Lung (tissue), 17 donors: ENCODE measurements at places on chromosomes 11 and 22. TPM values are rescaled to one million over a fixed set of nuclear protein-coding genes. Genes with fewer than 3 reads are reported as not detected.

DNA sequence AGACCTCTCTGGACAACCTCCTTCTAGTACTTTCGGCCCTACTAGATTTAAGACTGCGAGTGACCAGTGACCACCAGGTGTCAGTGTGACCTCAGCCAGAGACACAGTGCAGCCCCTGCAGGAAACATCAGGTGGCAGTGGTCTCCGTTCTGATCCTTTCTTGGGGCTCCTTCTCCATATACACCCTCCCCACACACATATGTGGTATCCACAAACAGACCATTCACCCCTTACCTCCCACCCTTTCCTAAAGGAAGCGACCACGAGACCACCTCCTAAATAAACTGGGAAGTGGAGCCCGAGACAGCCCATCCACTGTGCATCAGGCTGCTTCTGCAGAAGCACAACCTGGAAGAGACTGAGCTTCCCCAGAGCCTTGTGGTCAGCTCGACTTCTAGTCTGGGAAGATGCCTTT is 38.5 kb upstream of the CYP2D6 start:
- no peak overlapping the region for H3K27ac ChIP-seq
- no peak overlapping the region for H3K4me3 ChIP-seq
- no peaks in the 10 kb centered on the region for H3K4me1 ChIP-seq
- no peaks in the 10 kb centered on the region for H3K27me3 ChIP-seq

GRCh38 chr11:47373876-47374719 is 4.2 kb downstream of the SPI1 start:
- peak overlapping the region; percentile 26 for H3K27ac ChIP-seq
- no peak overlapping the region for H3K4me3 ChIP-seq
- H3K27me3 ChIP-seq: no peaks in the 10 kb centered on the region
- peak; percentile 77 for DNase-seq

DNA sequence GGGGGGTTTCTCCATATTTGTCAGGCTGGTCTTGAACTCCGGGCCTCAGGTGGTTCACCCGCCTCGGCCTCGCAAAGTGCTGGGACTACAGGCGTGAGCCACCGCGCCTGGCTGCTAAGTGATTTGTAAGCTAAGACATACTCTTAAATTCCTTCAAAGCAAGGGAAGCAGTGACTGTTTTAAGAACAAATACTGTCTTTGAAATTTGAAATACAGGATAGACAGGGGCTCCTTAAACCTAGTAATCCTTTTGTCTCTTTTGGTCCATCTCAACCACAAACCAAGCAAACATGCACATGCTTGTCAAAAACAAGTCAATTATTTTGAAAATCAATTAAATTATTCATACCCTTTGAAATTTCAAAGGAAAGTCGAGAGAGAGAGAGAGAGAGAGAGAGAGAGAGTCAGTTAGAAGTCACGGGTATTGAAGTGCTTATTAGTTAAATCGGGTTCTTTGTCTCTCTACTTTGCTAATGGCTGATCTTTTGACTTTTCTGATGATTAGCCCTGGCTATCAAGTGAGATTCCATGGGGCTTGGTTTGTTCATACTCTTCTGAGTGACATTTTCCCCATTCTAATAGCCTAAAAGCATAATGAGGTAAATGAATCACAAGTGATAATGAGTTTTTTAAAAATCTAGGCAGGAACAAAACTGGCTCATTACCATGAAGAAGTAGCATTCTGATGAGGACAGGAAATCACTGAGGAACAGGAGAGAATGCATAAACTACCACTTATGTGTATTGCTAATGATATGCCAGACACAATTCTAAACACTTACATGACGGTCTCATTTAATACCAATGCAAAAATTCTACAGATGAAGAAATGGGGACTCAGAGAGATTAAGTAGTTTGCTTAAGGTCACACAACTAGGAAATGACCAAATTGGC is 48.0 kb downstream of the MCHR1 start:
- no peak overlapping the region for H3K27ac ChIP-seq
- DNase-seq: no peak
- no peaks in the 10 kb centered on the region for H3K36me3 ChIP-seq
- H3K4me1 ChIP-seq: peaks cover 2% of the 10 kb centered on the region

GRCh38 chr11:15697437-15698236 is 582.9 kb downstream of the INSC start:
- DNase-seq: no peak
- no peaks in the 10 kb centered on the region for H3K27me3 ChIP-seq
- H3K4me3 ChIP-seq: no peak overlapping the region
- no peak overlapping the region for H3K27ac ChIP-seq
- no peaks in the 10 kb centered on the region for H3K4me1 ChIP-seq
- no peaks in the 10 kb centered on the region for H3K36me3 ChIP-seq

- no peak overlapping the region for H3K27ac ChIP-seq
- peaks cover 2% of the 10 kb centered on the region for H3K36me3 ChIP-seq
- no peaks in the 10 kb centered on the region for H3K27me3 ChIP-seq
Measured at GRCh38 chr11:44207292-44207691, 102.6 kb downstream of the ALX4 start.

- H3K4me3 ChIP-seq: no peak overlapping the region
- H3K4me1 ChIP-seq: peaks cover 17% of the 10 kb centered on the region
- no peaks in the 10 kb centered on the region for H3K27me3 ChIP-seq
- no peak overlapping the region for H3K27ac ChIP-seq
- no peaks in the 10 kb centered on the region for H3K36me3 ChIP-seq
Measured at GRCh38 chr11:12148882-12149281, 38.5 kb downstream of the MICAL2 start.

DNA sequence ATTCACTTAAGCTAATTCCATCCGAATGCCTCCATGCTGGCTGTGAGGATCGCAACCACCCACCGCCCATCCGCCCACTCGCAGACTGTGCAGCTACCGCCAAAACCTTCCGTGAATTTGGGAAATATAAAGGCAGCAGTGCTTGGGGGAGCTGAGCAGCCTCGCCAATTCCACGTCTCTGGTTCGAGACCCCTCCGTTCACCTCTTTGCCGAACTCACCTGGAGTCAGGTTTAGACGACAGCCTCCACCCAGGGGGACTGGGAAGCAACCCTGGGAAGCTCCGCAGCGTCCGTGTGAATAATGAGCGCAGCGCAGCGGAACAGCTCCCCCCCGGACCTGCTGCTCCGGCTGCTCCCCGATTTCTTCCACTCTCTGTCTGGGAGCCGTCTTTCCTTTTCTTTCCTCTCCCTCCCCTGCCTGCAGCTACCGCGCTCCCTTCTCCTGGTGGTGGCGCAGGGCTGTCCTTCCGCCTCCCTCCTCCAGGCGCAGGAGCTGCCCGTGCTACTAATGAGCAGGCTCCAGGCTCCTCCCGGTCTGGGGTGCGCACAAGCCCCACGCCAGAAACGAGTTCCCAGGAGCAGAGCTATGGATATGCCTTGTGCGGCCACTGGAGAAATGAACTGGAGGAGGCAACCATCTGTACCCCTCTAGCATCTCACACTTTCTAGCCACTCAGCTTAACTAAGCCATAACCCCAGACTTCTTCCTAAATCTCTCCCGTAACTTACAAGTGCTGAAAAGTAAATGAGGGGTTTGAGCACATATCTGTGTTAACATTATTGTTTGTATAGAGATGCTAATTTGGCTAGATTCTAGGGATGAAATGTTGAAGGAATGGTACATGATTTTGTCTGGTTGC is 107.3 kb downstream of the XKR3 start:
- H3K36me3 ChIP-seq: no peaks in the 10 kb centered on the region
- no peak overlapping the region for H3K27ac ChIP-seq
- no peaks in the 10 kb centered on the region for H3K4me1 ChIP-seq
- DNase-seq: no peak
- H3K4me3 ChIP-seq: no peak overlapping the region

GRCh38 chr22:33903012-33903411 is 17.3 kb downstream of the LARGE1 start:
- no peaks in the 10 kb centered on the region for H3K27me3 ChIP-seq
- H3K4me3 ChIP-seq: no peak overlapping the region
- H3K27ac ChIP-seq: no peak overlapping the region
- DNase-seq: no peak

DNA sequence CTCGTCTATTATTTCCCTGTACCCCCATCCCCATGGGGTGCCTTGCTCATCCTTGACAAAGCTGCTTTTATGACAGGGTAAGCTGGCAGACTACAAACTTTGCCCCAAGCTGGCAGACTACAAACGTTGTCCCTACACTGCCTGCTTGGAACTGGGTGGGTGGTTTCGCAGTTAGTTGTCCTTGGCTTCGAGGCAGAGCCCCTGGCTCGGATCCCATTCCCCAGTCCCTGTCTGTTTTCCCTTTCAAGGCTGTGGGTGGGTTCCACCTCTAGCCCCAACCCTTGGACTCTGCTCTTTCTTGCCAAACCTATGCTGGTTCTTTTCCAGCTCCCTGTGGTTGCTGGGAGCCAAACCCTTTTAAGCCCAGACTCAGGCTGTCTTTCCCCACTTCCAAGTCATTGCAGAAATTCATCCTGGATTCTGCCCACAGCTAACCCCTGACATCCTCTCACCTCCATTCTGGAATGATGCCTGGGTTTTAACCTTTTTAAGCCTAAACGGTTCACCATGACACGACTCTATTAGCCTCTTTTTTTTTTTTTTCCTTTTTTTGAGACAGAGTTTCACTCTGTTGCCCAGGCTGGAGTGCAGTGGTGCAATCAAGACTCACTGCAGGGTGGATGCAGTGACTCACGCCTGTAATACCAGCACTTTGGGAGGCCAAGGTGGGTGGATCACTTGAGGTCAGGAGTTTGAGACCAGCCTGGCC is 9.2 kb upstream of the RBM14 start:
- H3K27me3 ChIP-seq: no peaks in the 10 kb centered on the region
- peak overlapping the region; percentile 45 for H3K27ac ChIP-seq
- H3K4me3 ChIP-seq: no peak overlapping the region
- peaks cover 7% of the 10 kb centered on the region for H3K4me1 ChIP-seq
- peaks cover 16% of the 10 kb centered on the region for H3K36me3 ChIP-seq

DNA sequence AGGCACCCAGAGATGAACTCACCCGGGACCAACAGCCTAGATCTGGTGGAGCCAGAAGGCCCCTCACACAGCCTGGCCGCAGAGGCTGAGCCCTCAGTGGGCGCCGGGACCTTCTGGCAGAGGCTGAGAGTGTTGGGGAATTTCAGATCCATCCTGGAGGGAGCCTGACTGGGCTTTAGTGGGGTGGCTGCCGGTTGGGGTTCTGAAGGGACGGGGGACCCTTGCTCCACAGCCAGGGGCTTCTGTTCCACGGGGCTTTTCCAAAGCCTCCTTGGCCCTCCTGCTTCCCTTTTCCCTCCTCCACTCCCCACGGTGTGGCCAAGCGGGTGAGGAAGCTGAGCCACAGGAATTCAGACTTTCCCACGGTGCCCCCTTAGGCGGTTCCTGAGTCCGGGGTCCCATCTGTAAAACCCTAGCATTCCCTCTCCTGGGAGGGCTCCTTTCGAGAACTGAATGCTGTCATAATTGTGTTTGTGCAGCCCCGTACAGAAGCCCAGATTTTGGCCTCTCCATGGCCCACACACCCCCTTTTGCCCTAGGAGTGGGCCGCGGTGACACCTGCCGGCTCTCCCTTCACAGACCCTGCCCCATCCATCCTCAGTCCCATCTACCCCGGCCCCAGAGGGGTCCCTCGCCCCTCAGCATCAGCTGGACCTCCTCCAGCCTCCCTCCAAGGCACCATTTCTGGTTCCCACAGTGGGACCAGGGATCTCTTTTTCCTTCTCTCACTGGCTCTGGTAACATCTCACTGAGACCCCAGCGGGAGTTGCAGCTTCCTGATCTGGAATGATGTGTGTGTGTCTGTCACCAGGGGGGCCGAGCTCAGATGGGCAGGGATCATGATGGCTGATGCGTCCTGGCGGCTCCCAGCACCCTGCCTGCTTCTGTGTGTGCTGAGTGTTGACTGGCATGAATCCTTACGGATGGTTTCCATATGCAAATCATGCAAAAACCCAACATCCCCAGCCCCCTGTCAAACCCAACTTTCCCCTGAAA is 1048.4 kb downstream of the TBC1D22A start:
- no peak for DNase-seq
- H3K4me1 ChIP-seq: no peaks in the 10 kb centered on the region
- H3K27ac ChIP-seq: no peak overlapping the region
- no peaks in the 10 kb centered on the region for H3K36me3 ChIP-seq
- no peak overlapping the region for H3K4me3 ChIP-seq

Gene CLDN5
- 157 TPM for total RNA-seq

GRCh38 chr11:100719362-100719761 is 32.3 kb downstream of the ARHGAP42 start:
- H3K4me3 ChIP-seq: no peak overlapping the region
- H3K27me3 ChIP-seq: peaks cover 5% of the 10 kb centered on the region
- no peaks in the 10 kb centered on the region for H3K36me3 ChIP-seq
- no peak overlapping the region for H3K27ac ChIP-seq
- DNase-seq: peak; percentile 38

DNA sequence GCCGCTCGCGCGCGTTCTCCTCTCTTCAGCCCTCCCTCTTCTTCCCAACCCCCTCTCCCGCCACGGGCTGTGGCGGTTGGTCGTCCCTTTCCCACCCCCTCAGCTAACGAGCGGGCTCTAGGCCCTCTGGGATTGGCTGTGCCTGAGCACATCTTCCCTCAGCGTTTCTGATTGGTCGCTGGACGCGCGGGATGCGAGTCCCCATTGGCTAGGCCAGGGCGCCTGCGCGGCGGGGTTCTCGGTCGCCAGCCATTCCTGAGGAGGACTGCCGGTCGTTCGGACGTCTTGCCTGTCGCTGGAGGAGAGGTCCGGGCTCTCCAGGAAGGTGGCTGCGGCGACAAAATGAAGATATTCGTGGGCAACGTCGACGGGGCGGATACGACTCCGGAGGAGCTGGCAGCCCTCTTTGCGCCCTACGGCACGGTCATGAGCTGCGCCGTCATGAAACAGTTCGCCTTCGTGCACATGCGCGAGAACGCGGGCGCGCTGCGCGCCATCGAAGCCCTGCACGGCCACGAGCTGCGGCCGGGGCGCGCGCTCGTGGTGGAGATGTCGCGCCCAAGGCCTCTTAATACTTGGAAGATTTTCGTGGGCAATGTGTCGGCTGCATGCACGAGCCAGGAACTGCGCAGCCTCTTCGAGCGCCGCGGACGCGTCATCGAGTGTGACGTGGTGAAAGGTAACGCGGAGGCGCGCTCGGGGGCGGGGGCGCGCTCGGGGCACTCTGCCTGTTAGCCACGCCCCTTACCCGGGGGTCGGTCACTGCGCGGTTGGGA is at the start of gene RBM14:
Gene RBM14, plus strand, starts transcription at position 252 of the 776 bp plus-strand sequence. Its CDS starts 91 bp downstream, at position 343.
- peak; percentile 100 for DNase-seq
- peaks cover 12% of the 10 kb centered on the region for H3K4me1 ChIP-seq
- peak within 1 kb of the TSS; percentile 97 for H3K27ac ChIP-seq
- H3K4me3 ChIP-seq: peak within 1 kb of the TSS; percentile 86

GRCh38 chr11:66417000-66417399 is 3.8 kb upstream of the NPAS4 start:
- H3K27ac ChIP-seq: no peak overlapping the region
- no peak for DNase-seq
- no peak overlapping the region for H3K4me3 ChIP-seq
- H3K36me3 ChIP-seq: no peaks in the 10 kb centered on the region
- no peaks in the 10 kb centered on the region for H3K27me3 ChIP-seq

DNA sequence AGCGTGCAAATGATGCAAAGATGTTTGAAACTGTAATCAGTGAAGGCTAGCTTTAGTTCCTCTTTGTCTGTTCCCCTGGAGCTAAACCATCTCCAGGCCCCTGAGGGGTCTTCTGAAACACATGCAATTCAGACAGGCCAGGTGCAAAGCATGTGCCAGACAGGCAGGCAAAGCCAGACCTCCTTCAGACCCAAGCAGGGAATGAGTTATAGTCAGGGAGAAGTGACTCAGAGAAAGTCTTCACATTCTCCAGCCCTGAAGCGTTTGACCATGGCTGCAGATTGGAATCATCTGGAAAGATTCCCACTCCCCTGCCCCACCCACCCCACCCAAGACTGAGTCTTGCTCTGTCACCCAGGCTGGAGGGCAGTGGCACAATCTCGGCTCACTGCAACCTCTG is 187.0 kb upstream of the ISX start:
- no peak overlapping the region for H3K4me3 ChIP-seq
- H3K27ac ChIP-seq: no peak overlapping the region
- DNase-seq: no peak
- no peaks in the 10 kb centered on the region for H3K4me1 ChIP-seq
- H3K27me3 ChIP-seq: no peaks in the 10 kb centered on the region

Gene P2RY6
- 3.1 TPM for total RNA-seq
